ENCODE measurements at places on chromosomes 4 and X. TPM values are rescaled to one million over a fixed set of nuclear protein-coding genes. Genes with fewer than 3 reads are reported as not detected.

The TRIM61 gene
- not detected for total RNA-seq

The CSAG2 gene
- not detected for total RNA-seq

The USP26 gene
- total RNA-seq = not detected

The KIAA0232 gene
- total RNA-seq = 6.2 TPM

The MAGEA9B gene
- not detected for total RNA-seq

The ERCC6L gene
- total RNA-seq = 3.4 TPM

The PNMA5 gene
- total RNA-seq = not detected

The SPANXA1 gene
- total RNA-seq = not detected

The SUPT20HL1 gene
- total RNA-seq = not detected

The TIGD2 gene
- total RNA-seq = 2.6 TPM

The ODAPH gene
- 0.17 TPM for total RNA-seq

The PAGE1 gene
- total RNA-seq = not detected

The CFAP299 gene
- total RNA-seq = not detected

The HGFAC gene
- total RNA-seq = not detected

The PAGE2B gene
- total RNA-seq = not detected

The CCDC110 gene
- 0.98 TPM for total RNA-seq

The HTR2C gene
- total RNA-seq = not detected

The TBC1D9 gene
- 22.4 TPM for total RNA-seq

The FRMD7 gene
- not detected for total RNA-seq

The GNRHR gene
- total RNA-seq = not detected

The GLUD2 gene
- 1.8 TPM for total RNA-seq

The FABP2 gene
- not detected for total RNA-seq

The GSPT2 gene
- 2.6 TPM for total RNA-seq

The DGKK gene
- not detected for total RNA-seq

The TET2 gene
- total RNA-seq = 4.1 TPM

The MAGEA2B gene
- not detected for total RNA-seq

The TEX13A gene
- not detected for total RNA-seq

The DDIT4L gene
- total RNA-seq = 2.1 TPM

The EGFL6 gene
- total RNA-seq = not detected

The MTHFD2L gene
- total RNA-seq = 11.6 TPM

The TMEM47 gene
- 0.52 TPM for total RNA-seq

The CT55 gene
- total RNA-seq = not detected

The ZCCHC18 gene
- not detected for total RNA-seq

The UGT8 gene
- 17.6 TPM for total RNA-seq

The TKTL2 gene
- not detected for total RNA-seq

The MSL3 gene
- 26.0 TPM for total RNA-seq

The TRMT2B gene
- total RNA-seq = 15.2 TPM

The IQCM gene
- not detected for total RNA-seq
